ENCODE measurements at places on chromosomes 2 and 18. TPM values are rescaled to one million over a fixed set of nuclear protein-coding genes. Genes with fewer than 3 reads are reported as not detected.

Gene SPHKAP
- 41.8 TPM for polyA plus RNA-seq

DNA sequence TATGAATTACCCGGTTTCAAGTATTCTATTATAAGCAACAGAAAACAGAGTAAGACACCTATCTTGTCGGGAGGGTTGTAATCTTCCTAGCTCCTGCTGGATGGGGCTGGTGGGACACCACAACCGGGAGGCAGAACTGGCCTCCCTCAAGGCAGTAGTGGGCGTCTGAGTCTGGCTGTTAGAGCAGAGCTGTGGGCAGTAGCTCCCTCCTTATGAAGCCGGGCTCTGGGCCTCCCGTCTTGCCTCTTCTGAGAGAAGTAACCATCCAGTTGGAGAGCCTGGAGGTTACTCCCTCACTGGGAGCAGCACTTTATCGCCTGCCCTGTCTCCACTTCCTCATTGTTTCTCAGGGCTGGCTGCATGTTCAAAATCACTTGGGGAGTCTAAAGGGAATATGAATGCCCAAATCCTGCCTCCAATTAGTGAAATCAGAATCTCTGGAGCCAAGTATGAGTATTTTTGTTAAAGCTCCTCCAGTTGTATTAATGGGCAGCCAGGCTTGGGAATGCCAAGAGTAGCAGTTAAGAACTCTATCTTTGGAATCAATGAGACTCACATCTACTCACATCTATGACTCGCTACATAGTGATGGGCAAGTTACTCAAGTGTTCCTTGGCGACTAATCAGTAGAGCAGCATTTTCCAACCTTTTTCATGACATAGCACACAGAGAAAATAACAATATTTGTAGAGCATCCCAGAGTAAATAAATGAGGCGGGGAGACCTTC lies 27.3 kb upstream of the NRP2 start:
- no peak for DNase-seq

Gene C2orf72
- 0.31 TPM for polyA plus RNA-seq

Gene AKAIN1
- not detected for polyA plus RNA-seq

Gene REG3G
- polyA plus RNA-seq, result not detected

Data from hindlimb muscle (tissue), 1 donor.